G401 (cell line): ENCODE measurements at places on chromosomes 5 and 9.

DNA sequence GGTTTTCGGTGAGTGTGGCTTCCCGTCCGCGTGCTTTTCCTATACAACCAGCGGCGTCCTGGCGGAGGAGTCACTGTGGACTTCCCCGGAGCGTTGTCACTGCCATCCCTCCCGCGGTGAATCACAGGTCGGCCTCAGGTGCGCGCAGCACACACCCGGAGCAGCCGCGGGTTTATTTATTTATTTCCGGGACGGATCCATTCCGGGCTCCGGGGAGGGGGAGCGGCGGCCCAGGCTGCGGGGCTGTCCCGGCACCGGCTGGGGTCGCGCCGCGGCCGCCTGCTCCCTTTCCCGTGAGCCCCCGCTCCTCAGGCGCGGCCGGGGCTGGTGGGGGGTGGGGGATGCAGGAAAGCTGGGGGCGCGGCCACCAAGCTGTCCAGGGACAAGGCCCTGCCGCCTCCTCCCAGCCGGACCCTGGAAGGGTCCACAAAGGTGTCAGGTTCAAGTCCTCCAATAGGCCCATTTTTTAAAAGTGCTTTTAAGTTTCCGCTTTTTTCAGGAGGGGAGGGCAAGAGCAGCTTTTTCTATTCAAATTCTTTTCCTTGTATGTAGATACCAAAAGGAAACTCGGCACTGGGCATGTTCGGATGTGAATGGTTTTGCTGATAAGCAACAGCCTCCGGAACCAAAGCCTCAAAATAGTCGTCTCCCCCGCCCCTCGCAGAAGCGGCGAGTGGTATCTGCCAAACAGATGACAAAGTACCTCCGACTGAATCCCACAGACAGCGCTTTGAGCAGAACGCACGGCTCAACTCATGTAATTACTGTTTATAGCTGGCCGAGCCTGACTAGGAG lies 192.5 kb downstream of the CD180 start:
- DNase-seq: peak; percentile 48

DNA sequence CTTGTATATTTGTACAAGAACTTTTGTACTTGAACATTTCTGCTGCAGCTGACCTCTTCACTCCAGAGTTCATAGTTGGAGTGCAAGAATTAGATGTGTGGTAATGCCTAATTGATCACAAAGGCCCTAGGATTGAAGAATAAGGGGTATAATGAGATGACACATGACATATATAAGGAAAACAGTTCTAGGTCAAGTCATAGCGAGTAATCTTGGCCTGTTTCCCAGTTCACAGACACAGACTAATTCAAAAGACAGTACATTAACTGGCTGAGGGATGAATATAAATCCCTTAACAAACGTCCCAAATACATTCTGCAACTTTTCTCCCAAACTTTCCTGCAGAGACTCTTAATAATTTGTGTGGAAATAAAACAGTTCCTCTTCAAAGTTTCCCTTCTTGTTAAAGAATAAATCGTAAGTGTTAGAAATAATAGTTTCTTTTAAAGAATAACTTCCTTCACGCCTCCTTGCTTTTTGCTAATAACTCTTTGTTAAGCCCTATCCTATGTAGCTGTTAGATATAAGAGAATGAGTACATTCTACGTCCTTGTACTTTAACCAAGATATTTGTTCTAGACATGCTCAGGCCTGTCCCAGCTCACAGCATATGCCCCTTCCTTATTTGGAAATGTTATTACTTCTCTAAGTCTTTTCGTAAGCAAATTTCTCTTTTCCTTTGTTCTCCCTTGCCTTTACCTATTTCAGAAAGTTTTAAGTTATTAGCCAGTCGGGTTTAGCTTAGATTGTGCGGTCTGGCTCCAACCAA lies 556.4 kb upstream of the CTNND2 start:
- DNase-seq: no peak

DNA sequence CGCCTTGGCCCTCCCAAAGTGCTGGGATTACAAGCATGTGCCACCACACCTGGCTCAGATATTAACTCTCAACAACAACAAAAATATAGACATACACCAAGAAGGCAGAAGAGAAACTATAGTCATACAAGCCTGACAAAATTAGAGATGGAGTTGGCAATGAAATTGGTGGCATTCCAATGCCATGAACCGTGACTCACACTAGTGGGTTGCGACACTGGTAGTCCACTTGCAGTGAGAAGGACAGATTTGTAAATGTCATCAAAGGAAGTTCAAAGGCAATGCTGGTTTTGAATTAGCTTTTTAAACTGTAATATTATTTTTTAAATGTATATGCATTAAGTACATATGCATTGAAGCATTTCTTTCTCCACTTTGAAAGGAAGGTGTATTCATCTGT lies 8.5 kb upstream of the DNAJC25 start:
- no peak for DNase-seq

DNA sequence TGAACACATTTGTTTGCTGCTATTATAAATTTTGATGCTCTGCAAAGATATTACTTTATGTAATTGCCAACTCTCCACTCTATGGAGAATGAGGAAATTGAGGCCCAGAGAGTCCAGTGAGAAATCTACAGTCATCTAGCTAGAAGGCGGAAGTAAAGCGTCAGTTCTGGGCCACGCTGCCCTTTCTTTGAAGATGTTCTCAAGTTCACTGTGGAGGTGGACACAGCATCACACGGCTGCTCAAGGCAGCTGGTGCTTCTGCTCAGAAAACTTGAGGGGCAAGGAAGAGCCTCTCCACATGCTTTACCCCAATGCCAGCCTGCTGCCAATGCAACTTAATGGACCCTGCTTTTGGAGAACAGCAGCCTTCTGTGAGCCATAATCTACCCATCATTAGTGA lies 96.3 kb downstream of the TTLL11 start:
- DNase-seq: no peak

DNA sequence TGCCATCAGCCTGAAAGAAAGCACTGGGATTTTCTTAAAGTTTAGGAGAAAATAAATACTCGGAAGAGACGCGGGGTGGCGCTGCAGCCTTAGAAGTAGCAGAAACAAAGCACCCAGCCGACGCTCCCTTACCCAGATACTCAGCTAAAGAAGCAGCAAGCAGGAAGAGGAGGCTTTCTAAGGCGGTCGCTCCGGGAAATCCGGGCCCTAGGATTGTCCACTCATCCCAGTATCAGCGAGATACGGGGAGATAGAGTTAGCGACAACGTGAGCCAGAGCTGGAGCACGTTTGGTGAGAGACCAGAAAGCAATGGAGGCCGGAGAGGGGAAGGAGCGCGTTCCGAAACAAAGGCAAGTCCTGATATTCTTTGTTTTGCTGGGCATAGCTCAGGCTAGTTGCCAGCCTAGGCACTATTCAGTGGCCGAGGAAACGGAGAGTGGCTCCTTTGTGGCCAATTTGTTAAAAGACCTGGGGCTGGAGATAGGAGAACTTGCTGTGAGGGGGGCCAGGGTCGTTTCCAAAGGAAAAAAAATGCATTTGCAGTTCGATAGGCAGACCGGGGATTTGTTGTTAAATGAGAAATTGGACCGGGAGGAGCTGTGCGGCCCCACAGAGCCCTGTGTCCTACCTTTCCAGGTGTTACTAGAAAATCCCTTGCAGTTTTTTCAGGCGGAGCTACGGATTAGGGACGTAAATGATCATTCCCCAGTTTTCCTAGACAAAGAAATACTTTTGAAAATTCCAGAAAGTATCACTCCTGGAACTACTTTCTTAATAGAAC lies at the start of gene PCDHB2:
Gene PCDHB2 (plus strand): TSS at position 135 of the 782 bp plus-strand sequence. CDS start 176 bp downstream, at position 311.
- DNase-seq: peak; percentile 78

- no peak for DNase-seq
These were observed 339.3 kb downstream of the DRD1 start for GRCh38 chr5:175104677-175105076.

GRCh38 chr5:124744170-124744971 lies 2.1 kb downstream of the ZNF608 start:
- peak; percentile 66 for DNase-seq

GRCh38 chr9:16653491-16654399 lies 216.7 kb downstream of the BNC2 start:
- DNase-seq: no peak

- DNase-seq: no peak
These were observed 115.1 kb downstream of the CDC42SE2 start for GRCh38 chr5:131378721-131379541.

DNA sequence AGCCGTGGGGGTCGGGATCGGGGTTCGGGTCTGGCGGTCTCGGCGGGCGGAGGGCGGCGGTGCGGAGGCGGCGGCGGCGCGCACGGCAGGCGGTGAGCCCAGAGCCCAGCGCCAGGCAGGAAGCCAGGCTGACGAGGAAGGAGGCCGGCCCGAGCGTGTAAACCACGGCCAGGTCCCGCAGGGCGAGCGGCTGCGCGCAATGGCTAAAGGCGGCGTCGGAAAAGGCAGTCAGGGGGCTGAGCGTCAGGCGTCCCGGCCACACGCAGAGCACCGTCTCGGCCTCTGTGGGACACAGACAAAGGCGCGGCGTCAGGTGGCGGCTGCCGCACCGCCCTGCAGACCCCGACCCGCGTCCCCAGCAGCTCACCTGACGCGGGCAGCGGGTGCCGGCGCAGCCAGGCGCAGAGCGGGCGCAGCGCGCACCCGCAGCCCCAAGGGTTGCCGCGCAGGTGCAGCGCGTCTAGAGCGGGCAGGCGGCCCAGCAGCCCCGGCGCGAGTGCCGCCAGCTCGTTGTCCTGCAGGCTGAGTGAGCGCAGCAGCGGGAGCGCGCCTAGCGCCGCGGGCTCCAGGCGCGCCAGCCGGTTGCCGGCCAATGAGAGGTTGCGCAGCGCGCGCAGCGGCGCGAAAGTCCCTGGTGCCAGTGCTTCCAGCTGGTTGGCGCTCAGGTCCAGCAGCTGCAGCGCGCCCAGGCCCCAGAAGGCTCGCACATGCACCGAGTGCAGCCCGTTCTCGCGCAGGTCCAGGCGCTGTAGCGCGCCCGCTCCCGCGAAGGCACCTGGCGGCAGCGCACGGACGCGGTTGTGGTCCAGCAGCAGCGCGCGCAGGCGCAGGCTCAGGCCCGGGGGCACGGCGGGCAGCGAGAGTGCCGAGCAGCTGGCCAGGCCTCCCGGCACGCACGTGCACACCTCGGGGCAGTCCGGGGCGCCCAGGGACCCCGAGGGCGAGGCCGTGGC lies 671 bp downstream of the LRRC26 start:
- DNase-seq: peak; percentile 76

- DNase-seq: no peak
These were observed 1290.3 kb upstream of the CDH9 start for GRCh38 chr5:28328681-28329080.

GRCh38 chr9:97512966-97513560 lies 11.6 kb downstream of the TMOD1 start:
- no peak for DNase-seq

GRCh38 chr9:124544535-124544934 lies 37.3 kb upstream of the NR5A1 start:
- DNase-seq: no peak

- peak; percentile 55 for DNase-seq
These were observed 336.3 kb downstream of the KDM4C start for GRCh38 chr9:7094052-7094451.

DNA sequence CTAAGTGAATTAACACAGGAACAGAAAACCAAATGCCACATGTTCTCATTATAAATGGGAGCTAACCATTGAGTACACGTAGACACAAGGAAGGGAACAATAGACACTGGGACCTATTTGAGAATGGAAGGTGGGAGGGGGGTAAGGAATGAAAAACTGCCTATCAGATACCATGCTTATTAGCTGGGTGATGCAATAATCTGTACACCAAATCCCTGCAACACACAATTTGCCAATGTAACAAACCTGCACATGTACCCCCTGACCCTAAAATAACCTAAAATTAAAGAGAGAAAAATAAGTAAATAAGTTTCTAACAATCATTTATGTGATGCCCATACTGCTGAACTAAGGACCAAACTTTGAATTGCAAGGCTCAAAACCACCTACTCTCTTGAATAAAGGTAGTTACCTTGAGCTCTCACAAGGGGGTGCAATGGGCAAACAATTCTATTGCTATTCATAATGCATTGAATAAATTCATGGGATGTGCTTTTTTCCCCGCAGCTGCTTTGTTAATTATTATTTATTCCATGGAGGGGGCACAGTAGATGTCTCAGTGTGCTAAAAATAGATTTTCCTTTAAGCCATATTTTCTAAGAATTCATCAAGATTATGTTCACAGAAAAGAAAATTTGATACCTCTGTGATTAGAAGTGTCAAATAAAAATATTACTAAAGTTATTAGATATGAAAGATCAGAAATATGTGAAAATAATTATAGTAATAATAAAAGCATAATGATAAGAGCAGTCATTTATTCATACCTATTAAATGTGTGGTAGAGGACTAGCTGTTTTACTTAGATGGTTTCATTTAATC lies 76.2 kb upstream of the PTPN3 start:
- peak; percentile 47 for DNase-seq

- DNase-seq: no peak
These were observed 33.6 kb downstream of the TYRP1 start for GRCh38 chr9:12726795-12727194.

- no peak for DNase-seq
These were observed at the start of gene NMUR2 for GRCh38 chr5:152405145-152405544. NMUR2 (minus strand) TSS chr5:152405279; CDS start chr5:152405113, 166 bp downstream.

- no peak for DNase-seq
These were observed 1462.1 kb upstream of the CDH9 start for GRCh38 chr5:28500511-28500910.

- peak; percentile 86 for DNase-seq
These were observed 264.0 kb downstream of the PIK3R1 start for GRCh38 chr5:68479524-68479923.

DNA sequence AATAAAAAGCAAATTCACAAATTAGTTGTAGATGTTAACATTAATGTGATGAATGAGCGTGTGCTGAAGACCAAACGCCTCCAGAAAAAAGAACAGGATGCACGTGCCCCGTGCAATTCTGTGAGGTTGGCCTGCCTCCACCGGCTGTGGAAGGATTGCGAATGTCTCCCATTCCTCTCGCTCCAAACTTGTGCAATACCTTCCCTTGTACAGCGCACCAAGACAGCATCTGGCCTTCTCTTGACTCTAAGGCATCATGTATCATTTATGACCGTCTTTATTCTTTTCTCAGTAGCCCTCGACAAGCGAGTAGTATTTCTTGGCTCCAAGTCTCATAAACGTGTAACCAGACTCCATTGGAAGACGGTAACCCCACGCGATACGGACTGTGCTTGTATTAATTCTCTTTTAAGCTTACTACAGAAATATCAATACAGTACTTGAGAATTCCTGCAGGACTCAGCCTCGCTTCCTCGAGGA lies 1.5 kb upstream of the TESK1 start:
- no peak for DNase-seq

GRCh38 chr9:84320231-84320630 lies 20.3 kb downstream of the SLC28A3 start:
- DNase-seq: no peak

GRCh38 chr5:176489077-176489476 lies 40.9 kb downstream of the FAF2 start:
- no peak for DNase-seq

DNA sequence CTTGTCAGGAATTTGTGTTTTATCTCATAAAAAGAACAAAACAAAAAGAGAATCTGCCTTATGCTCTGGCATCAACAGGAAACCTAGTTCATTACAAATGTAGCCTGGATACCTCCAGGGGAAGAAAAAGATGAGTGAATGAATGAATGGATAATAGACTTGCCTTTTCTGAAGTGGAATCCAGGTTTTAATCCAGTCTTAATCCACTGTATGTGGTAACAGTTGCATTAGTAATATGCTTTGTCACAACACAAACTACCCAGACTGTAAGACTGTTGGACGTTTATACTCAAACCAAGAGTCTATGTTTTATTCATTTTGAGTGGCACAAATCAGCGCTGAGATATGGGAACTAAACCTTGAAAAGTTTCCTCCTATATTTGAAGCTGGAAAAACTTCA lies 32.1 kb upstream of the MAP3K1 start:
- no peak for DNase-seq

GRCh38 chr5:158907856-158908255 lies 191.9 kb downstream of the EBF1 start:
- DNase-seq: no peak

GRCh38 chr9:9214066-9214465 lies 1398.7 kb downstream of the PTPRD start:
- DNase-seq: no peak
